ENCODE measurements at places on chromosomes 1 and 21.

- no peak for DNase-seq
Measured at GRCh38 chr1:164575356-164575886, 16.4 kb downstream of the PBX1 start.

- no peak for DNase-seq
Measured at GRCh38 chr1:29758781-29759499, 522.6 kb downstream of the PTPRU start.

DNA sequence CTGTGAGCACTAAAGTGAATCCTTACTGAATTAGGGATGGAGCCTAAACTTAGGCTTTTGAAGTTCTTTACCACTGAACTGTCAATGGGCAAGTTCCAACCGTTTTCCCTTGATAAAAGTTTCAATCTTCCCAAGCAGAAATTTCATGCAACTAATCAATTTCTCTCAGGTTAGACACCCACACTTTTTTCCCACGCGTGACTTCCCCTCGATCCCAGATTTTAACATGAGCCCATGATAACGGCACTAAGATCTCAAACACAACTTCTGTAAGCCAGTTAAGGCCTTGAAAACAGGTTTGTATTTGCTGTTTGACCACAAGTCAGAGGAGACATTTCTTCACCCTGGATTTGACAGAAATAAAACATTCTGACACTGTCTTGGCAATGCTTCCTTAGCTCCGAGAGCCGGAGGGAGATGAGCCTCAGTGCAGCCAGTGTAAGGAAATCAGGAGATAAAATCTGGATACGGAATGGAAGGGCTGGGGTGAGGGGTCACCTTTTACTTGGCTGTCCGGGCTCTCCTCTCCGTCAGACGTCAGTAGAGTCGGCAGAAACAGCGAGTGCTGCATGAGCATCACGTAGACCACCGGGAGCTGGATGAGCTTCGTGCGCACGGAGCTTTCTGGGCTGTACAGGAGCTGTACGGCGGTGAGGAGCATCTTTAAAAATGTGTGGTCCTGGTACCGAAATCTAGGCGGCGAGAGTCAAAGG lies 39.7 kb downstream of the MRAP start:
- DNase-seq: no peak

GRCh38 chr1:80075351-80075750 lies 1068.8 kb upstream of the ADGRL4 start:
- no peak for DNase-seq

GRCh38 chr1:31954607-31955283 lies 16.6 kb upstream of the PTP4A2 start:
- DNase-seq: peak; percentile 99

- DNase-seq: no peak
Measured at GRCh38 chr1:203649551-203649998, 22.9 kb downstream of the ATP2B4 start.

- DNase-seq: peak; percentile 86
Measured at GRCh38 chr21:37071561-37072273, 1.2 kb downstream of the PIGP start.

- no peak for DNase-seq
Measured at GRCh38 chr1:208108646-208109330, 135.4 kb downstream of the PLXNA2 start.

DNA sequence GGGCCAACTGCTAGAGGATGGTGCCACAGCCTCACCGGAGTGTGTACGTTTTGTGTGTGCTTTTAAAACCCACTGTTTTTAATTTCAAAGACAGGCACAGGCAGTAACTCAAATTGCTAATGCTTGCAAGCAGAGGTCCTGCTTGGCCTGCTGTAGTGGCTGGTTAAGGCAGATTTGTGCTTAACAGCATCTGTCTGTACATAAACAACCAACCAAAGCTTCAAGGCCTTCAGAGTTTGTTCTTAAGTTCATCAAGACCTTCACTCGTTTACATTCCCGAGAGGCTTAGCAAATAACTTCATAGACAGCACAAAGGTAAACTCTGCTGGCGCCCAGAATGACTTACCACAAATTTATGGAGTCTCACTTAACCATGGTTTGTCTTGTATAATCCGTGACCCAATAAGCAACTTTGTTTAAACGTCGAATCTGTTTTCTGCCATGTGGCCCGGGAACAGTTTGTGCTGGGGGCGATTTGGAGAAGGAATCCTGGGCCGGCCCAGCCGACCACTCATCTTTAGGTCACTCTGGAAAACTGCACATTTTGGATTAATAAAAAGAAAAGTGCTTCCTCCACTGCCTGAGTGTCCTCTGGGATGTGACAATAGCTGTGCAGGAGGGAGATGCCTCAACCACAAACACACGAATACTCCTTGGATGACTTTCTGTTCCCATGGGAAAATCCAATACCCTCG lies 58.1 kb downstream of the CAPZB start:
- DNase-seq: peak; percentile 52

DNA sequence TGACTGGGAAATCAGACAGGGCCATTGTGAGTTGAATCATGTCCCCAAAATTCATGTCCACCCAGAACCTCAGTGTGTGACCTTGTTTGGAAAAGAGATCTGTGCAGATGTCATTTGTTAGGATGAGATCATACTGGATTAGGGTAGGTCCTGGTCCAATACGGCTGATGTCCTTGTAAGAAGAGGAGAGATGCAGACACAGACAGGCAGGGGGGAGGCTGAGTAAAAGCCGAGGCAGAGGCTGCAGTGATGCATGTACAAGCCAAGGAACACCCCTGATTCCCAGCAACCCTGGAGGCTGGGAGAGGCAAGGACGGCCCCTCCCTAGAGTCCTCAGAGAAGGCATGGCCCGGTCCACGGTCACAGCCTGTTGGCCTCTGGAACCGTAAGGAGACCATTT lies 15.9 kb upstream of the NPPB start:
- no peak for DNase-seq

DNA sequence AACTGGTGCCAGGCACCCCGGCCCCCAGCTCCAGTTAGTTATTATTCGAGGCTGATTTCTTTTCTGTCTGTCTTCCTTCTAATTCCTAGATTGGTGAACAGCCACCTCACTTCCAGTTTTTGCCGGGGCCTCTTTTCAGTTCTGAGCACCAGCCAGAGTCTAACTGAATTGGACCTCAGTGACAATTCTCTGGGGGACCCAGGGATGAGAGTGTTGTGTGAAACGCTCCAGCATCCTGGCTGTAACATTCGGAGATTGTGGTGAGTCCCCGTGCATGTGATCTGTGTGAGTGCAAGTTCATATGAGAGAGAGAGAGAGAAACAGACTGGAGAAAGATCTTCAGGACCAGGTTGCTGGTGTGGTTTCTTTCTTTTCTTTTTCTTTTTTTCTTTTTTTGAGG lies 13.5 kb downstream of the NLRP3 start:
- no peak for DNase-seq

DNA sequence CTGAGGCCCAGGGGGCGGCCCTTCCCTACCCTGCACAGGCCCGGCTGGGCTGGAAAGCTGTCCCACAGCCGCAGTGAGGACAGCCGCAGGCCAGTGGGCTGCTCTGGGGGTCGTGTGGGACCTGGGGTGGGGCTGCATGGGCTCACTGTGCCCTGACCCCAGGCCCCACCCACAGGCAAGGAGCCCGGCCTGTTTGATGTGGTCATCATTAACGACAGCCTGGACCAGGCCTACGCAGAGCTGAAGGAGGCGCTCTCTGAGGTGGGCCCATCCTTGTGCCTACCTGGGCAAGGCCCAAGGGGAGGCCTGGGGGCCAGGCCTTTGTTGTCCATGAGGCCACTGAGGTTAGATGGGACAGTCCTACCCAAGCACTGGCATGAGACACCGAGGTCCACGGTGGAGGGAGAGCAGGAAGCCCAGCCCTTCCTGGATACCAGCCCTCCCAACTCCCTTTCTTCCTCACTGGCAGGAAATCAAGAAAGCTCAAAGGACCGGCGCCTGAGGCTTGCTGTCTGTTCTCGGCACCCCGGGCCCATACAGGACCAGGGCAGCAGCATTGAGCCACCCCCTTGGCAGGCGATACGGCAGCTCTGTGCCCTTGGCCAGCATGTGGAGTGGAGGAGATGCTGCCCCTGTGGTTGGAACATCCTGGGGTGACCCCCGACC lies 1.4 kb upstream of the GJC2 start:
- peak; percentile 45 for DNase-seq

DNA sequence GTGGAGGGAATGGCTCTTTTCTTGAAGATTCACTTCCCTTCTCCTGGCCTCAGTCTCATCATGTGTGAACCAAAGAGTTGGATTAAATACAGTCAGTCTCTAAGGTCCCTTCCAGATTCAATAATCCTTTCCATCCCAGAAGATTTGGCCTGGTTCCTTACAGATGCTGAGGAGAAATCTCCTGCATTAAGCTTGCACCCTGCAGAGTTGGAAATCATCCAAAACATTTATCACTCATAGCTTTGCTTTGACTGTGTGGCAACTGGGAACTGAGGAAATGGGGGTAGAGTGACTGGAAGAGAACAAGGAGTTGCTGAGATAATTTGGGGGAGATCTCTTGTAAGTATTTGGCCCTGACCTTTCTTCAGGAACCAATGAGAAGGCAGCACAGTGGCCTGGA lies 220.5 kb upstream of the SGIP1 start:
- DNase-seq: peak; percentile 30

DNA sequence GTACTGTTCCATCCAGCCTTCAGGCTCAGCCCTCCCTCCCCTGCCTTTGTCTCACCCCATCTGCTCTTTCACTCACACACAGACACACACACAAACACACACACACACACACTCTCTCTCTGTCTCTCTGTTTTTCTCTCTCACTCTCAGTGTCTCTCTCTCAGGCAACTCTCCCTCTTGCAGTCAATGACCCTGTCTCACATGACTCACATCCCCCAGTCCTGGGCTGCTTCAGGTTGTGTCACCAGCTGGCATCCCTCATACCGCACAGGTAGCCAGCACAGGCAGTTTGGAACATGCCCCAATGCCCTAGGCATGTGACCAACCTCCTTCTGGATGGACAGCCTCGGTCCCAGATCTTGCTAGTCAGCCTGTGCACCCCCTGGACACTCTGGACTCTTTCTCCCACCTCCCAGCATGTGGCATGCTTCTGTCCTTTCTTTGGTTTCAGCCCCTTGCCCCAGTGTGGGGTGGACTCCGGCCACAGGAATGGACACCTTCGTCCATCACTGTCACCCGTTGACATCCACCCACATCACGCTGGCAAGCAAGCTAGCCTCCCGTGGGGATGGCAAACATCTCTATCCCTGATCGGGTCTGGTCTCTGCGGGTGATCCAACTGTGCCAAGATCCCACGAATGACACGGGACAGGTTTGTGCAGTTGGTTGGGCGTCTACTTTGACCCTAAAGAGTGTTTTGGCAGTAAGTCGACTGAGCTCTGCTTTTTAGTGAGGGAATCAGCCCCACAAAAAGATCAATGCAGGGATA lies 23.4 kb upstream of the FCGR2A start:
- DNase-seq: no peak

- no peak for DNase-seq
Measured at GRCh38 chr1:224198572-224198971, 15.5 kb downstream of the DEGS1 start.

GRCh38 chr1:9990944-9991343 lies 6.1 kb upstream of the RBP7 start:
- DNase-seq: peak; percentile 54

All from cardiac fibroblast (primary cell).